ENCODE measurements at places on chromosomes 7 and 10.

DNA sequence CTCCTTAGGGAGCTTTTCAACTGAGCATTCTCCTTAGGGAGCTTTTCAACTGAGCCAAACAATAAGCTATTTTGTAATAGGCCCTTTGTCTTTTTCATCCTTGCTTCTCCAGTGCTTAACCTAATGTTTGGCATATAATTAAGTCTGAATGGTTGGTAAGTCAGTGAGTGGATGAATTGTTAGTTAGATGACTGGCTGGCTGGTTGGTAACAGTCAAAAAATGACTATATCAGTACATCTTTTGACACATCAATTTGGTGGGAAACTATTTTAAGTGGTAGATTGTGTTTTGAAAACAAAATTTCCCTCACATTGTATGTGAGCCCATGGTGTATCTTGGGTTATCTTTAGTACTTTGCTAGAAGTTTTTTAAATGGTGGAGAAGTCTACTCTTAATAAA is 16.4 kb downstream of the ING3 start:
- no peaks in the 10 kb centered on the region for H3K27me3 ChIP-seq
- DNase-seq: no peak
- peaks cover 8% of the 10 kb centered on the region for H3K36me3 ChIP-seq
- H3K4me1 ChIP-seq: no peaks in the 10 kb centered on the region

DNA sequence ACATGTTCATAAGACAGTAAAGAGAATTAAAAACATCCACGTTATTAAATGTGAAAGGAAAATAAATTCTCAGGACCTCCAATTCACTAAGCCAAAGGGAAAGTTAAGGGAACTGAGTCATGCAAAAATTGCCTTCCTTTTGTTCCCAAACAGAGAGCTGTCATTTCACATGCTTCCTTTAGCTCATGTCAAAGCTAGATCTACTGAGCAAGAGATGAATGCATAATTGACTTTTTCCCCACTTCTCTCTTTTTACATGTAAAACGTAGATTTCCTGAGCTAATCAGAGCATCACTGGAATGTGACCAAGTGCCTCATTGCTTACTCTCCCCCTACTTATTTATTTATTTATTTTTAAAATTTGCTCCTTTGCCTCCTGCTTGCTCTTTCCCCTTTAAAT is 129.1 kb upstream of the AMPH start:
- DNase-seq: no peak
- no peaks in the 10 kb centered on the region for H3K27me3 ChIP-seq
- peaks cover 2% of the 10 kb centered on the region for H3K36me3 ChIP-seq
- no peaks in the 10 kb centered on the region for H3K4me1 ChIP-seq
- no peak overlapping the region for H3K4me3 ChIP-seq
- H3K27ac ChIP-seq: no peak overlapping the region

DNA sequence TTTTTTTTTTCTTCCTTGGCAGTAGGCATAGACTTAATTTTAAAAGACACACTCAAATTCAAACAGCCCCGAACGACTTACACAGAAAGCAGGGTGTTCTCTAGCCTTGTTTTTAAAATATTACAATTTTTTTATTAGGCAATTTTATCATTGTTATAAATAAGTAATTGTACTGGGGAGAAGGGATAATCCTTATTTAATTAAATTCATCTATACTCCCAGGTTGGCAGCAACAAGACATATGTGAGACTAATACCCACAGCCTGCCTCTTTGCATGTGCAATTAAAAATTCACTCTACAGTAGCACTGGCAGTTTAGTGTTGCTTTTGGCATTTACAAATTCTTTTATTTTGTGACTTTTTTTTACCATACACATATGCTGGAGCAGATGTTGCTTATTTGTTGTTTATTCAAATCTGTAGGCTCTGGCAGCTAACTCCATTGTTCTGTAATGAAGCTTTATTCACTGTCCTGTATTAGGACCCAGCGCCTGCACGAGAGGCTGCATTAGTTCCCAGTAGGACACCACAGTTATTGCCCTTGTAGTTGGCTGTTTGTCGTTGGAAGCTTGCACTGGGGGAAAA is 84.9 kb upstream of the PPP1R17 start:
- no peaks in the 10 kb centered on the region for H3K4me1 ChIP-seq
- no peaks in the 10 kb centered on the region for H3K27me3 ChIP-seq
- H3K27ac ChIP-seq: no peak overlapping the region
- DNase-seq: no peak
- H3K4me3 ChIP-seq: no peak overlapping the region

GRCh38 chr10:79079490-79080355 is 11.0 kb downstream of the ZMIZ1 start:
- no peak overlapping the region for H3K4me3 ChIP-seq
- H3K27me3 ChIP-seq: no peaks in the 10 kb centered on the region
- H3K27ac ChIP-seq: no peak overlapping the region
- no peaks in the 10 kb centered on the region for H3K36me3 ChIP-seq

DNA sequence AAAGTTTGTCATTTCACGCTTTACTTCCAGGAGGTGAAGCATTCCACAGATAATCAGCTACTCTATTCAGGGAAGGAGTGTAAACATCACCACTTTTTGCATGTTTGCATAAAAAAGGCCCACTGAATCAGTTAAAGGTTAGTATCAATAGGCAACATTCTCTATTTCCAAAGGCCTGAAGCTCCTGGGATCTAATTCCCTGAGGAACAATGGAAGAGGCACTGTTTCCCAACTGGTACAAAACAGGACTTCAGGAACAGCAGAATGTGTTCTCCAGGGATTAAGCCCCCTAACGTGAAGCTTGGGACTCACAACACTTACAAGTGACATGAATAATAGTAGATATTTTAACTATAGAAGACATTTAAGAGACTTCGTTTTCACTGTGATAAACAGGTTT is 6.1 kb downstream of the LRRN3 start:
- H3K27ac ChIP-seq: no peak overlapping the region
- H3K27me3 ChIP-seq: no peaks in the 10 kb centered on the region
- no peak overlapping the region for H3K4me3 ChIP-seq
- no peaks in the 10 kb centered on the region for H3K4me1 ChIP-seq
- H3K36me3 ChIP-seq: no peaks in the 10 kb centered on the region
- DNase-seq: no peak

GRCh38 chr7:83732305-83732704 is 83.4 kb upstream of the SEMA3E start:
- H3K36me3 ChIP-seq: no peaks in the 10 kb centered on the region
- H3K27me3 ChIP-seq: no peaks in the 10 kb centered on the region
- no peak for DNase-seq
- no peaks in the 10 kb centered on the region for H3K4me1 ChIP-seq
- no peak overlapping the region for H3K4me3 ChIP-seq

- DNase-seq: no peak
- H3K27ac ChIP-seq: no peak overlapping the region
- no peaks in the 10 kb centered on the region for H3K36me3 ChIP-seq
- no peaks in the 10 kb centered on the region for H3K4me1 ChIP-seq
- no peaks in the 10 kb centered on the region for H3K27me3 ChIP-seq
- no peak overlapping the region for H3K4me3 ChIP-seq
Observed at GRCh38 chr10:118802126-118802793, 47.5 kb upstream of the CACUL1 start.

- no peaks in the 10 kb centered on the region for H3K4me1 ChIP-seq
- peaks cover 10% of the 10 kb centered on the region for H3K36me3 ChIP-seq
- no peak overlapping the region for H3K4me3 ChIP-seq
- no peak for DNase-seq
Observed at GRCh38 chr7:55488804-55489340, 83.4 kb downstream of the VOPP1 start.

DNA sequence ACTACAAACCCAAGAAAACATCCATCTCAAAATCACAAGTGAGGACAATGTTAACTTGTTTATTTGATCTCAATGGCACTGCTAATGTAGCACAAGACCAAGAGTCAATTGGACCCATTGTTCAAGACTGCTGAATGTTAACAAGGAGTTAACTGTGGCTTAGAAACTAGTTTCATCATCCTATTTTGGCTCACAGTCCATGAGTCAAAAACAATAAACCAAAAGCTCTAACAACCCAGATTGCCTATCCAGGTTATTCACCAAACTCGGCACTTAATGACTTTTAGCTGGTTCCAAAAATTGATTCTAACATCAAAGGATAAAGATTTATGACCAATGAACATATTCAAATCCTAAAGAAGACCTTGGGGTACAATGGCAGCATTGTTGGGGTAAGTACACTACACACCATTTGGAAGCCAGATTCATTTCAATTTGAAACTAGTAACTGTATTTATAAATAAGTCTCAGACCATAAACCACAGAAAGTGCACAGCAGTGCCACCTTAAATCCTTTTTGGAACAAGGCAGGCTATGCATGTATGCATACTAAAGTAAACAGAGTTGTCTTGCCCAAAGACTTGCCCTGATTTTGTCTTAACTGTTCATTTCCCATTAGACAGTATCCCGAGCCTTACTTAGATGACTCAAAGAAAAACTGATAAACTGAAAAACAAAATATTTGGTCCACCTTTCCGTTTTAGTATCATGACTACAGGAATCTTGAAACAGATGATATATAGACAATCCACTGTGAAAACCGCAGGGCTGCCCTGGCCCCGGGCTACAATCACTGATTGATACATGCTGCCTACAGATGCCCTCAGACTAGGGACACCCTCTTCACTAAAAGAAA is 84.5 kb downstream of the SRPK2 start:
- H3K4me1 ChIP-seq: peaks cover 4% of the 10 kb centered on the region
- H3K4me3 ChIP-seq: no peak overlapping the region
- no peaks in the 10 kb centered on the region for H3K27me3 ChIP-seq
- H3K36me3 ChIP-seq: no peaks in the 10 kb centered on the region

DNA sequence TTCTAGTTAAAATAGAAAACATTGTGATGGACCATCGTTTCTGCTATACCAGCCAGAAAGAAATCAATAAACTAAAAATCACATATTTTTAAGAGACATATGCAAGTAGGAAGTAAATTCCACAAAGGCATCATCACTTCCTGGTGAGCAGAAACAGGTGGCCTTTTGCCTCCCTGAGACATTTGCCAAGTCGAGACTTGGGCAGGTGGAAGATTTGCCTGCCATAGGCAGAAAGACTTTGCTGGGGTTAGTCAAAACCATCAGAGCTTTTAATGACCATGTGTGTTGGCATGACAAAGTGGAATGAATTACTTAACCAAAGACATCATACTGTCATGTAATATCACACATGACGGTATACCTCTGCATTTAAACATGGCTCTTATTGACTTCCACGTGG is 66.0 kb upstream of the FGL2 start:
- H3K36me3 ChIP-seq: no peaks in the 10 kb centered on the region
- H3K27me3 ChIP-seq: no peaks in the 10 kb centered on the region
- H3K4me1 ChIP-seq: no peaks in the 10 kb centered on the region
- no peak for DNase-seq
- H3K27ac ChIP-seq: no peak overlapping the region

- no peak overlapping the region for H3K27ac ChIP-seq
- H3K4me3 ChIP-seq: no peak overlapping the region
- H3K4me1 ChIP-seq: no peaks in the 10 kb centered on the region
- H3K36me3 ChIP-seq: no peaks in the 10 kb centered on the region
- DNase-seq: no peak
Observed at GRCh38 chr7:80827239-80827633, 91.6 kb downstream of the SEMA3C start.

DNA sequence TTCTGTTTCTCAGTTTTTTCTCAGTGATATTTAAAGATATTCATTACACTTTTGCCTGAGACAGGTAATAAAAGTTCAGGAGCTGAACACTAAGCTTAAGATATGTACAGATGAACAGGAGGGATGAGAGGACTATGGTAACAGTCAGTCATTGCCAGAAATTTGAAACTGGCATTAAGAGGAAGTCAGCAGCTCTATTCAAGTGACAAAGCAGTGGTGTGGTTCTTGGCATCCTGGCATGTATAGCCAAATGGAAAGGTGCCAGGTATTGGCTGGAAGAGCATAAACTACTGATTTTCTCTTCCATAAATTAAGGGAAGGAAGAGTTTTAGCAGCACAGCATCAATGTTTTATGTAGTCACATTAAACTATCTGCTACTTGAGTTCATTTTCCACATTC is 22.7 kb downstream of the HOXA1 start:
- no peaks in the 10 kb centered on the region for H3K4me1 ChIP-seq
- no peak overlapping the region for H3K4me3 ChIP-seq
- H3K36me3 ChIP-seq: no peaks in the 10 kb centered on the region
- DNase-seq: no peak

DNA sequence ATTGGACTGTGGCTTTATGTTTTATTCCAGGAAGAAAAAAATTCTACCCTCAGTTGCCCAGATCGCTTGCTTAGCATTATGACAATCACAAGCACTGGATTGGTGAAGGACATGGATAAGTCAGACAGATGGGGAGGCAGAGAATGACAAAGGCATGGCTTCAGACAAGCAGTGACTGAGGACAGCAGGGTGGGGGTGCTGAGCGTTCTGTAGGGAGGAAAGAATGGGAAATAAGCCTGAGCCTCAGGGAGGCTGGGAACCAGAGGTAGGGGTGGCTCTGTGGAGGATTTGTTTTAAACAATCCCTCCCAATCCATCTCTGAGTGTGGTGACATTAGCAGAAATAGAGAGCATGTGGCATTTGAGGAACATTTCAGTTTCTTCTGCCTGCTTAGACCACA is 896.9 kb downstream of the CCSER2 start:
- H3K27me3 ChIP-seq: no peaks in the 10 kb centered on the region
- H3K4me1 ChIP-seq: no peaks in the 10 kb centered on the region
- no peak for DNase-seq

DNA sequence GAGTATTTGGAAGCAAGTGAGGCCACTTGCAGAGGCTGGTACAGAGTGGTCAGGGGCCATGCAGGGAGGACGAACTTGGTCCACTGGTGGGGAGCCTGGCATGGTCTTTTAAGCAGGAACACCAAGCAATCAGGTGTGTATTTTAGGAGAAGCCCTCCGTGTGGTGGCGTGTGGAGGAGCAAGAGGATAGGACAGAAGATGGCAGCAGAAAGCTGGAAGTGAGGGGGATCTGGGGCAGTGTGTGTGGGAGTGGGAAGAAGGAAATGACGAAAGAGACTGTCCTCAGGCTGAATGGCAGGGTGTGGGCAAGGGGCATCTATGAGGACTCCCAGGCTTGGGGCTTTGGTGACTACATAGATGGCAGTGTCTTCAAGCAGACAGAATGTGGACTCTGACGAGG is 51.2 kb downstream of the TEX36 start:
- H3K27me3 ChIP-seq: peaks cover 3% of the 10 kb centered on the region
- no peaks in the 10 kb centered on the region for H3K4me1 ChIP-seq
- H3K4me3 ChIP-seq: no peak overlapping the region

DNA sequence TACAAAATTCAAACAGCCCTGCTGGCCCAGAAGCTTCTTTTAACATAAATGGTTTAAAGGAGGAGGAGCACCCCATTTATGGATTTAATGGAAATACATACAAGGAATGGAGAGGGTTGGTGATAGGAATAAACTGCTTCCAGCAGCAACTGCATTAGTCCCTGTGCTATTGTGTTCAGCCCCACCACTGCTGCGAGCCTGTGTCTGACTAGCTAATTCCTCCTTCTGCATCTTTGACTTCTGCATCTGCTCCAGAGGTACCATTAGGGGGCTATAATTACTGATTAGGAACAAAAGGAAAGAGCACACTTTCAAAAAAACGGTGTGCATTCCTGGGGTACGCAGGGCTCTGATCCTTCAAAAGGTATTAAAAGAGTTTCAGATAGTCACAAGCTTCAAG is 24.8 kb downstream of the CDCA7L start:
- H3K4me3 ChIP-seq: no peak overlapping the region
- DNase-seq: no peak
- no peaks in the 10 kb centered on the region for H3K4me1 ChIP-seq

Measured in aorta (tissue), 5 donors.